Activated naive CD8-positive, alpha-beta T cell treated with anti-CD3 and anti-CD28 coated beads, Interleukin-2, amount 50 U/mL, for 16 hours (primary cell): ENCODE measurements at places on chromosomes 11 and 22.

DNA sequence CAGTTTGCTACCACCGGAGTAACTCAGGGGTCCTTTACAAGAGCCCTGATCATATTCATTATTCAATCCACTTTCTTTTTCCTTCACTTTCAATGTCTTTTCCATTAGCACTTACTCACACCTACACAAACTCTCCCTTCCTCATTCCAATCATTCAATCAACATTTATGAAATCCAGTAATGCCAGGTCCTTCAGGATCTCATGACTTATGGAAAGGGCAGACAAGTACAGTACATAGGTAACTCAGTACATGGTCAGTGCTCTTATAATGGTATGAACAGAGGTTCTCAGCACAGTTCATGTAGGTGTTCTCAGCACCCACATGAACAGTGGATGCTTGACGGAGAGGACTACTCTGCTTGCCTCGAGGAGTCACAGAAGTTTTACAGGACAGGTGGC lies 106.6 kb downstream of the USP35 start:
- DNase-seq = no peak

GRCh38 chr11:94754335-94754734 lies 13.8 kb upstream of the AMOTL1 start:
- DNase-seq = no peak

GRCh38 chr22:45239681-45240051 lies 1.0 kb downstream of the KIAA0930 start:
- no peak for DNase-seq

- no peak for DNase-seq
Measured at GRCh38 chr11:129580278-129580677, 204.6 kb downstream of the BARX2 start.

- DNase-seq = no peak
Measured at GRCh38 chr11:13939961-13940906, 22.3 kb upstream of the SPON1 start.

DNA sequence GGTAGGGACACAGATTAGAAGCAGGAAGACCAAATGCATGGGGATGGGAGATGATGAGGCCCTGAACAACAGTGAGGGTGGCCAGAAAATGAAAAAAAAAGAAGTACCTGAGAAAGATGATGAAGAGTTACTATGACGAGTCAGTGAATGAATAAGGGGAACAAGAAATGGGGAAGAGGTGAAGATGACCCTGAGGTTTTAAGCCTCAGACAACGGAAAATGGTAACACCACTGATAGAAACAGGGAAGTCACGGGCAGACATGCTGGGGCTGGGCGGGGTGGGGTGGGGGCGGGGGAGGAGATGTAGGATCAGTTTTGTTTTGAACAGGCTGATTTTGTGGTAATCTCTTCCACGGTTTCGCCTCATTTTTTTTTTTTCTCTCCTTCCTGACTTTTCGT lies 205.1 kb upstream of the CADM1 start:
- no peak for DNase-seq

DNA sequence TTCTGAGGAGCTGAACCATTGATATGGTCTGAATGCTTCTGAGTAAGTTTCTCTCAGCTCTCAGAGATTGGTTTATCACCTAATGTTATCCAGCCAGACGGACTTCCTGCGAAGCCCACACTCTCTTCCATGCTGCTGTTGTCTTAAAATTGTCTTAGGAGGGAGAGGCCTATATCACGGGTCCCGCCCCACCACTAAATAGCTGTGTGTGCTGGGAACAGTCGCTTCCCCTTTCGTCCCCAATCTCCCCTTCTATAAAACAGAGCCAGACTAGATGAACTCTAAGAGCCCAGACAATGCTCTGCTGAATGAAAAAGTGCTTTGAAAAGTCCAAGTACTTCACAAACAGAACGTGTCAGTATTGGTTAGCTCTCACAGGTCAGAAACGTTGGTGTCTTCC lies 81.4 kb upstream of the AKIP1 start:
- no peak for DNase-seq

GRCh38 chr11:88813233-88813915 lies 252.4 kb downstream of the GRM5 start:
- no peak for DNase-seq

DNA sequence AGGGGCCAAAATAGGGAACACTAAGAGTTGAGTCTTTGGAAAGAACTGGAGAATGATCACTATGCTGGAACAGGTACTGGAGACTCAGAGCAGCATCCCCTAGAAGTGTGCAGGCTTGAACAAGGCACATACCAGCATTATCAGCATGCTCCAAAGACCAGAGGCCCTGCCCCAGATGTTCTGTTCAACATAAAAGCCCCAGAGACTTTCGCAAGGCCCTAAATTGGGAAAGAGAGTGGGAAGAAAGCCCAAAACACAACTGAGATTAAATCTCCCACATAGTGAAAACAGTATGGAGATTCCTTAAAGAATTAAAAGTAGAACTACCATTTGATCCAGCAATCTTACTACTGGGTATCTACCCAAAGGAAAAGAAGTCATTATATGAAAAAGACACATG lies 9.4 kb downstream of the CNGA4 start:
- DNase-seq = no peak

DNA sequence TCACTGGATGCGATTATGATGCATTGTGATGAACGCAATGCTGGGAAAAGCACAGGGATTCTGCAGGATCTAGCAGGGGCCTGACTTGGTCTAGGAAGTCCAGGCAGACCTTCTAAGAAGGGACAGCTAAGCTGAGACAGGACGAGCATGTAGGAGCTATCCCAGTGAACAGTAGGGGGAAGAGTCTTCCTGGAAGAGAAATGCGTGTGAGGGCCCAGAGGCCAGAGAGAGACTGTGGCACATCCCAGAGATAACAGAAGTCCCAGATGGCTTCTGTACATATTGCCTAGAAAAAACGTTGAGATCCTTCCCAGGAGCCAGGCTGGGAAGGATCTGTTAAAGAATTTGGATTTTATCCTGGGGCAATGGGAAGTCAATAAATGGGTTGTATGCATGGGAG lies 24.6 kb downstream of the RCN1 start:
- DNase-seq = no peak

DNA sequence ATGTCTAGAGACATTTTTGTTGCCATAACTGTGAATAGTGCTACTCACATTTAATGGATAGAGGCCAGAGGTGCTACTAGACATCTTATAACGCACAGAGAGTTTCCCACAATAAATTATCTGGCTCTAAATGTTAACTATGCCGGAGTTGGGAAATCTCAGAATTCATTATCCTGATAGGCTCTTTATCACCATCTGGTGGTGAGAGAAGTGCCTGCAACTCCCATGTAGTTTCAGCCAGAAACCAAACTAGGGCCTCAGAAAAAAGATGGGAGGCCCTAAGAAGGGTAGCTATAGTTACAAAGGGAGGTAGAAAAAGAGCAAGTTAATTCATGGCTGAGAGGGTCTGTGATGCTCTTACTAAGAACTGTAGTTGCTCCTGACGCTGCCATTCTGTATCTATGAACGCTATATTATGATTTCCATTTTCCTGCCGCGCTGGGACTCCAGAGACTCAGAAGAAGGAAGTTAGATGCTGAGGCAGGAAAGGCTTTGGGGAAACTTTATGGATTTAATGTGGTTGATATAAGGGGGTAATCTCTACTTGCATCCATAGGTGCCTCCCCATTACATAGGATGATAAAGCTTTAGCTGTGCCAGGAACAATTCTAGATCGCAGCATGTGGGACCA lies 22.9 kb upstream of the MRPL17 start:
- no peak for DNase-seq

GRCh38 chr11:70415642-70416395 lies 17.5 kb downstream of the CTTN start:
- no peak for DNase-seq

- no peak for DNase-seq
Measured at GRCh38 chr22:50228366-50228765, 16.5 kb downstream of the TUBGCP6 start.
